ENCODE measurements at places on chromosomes 12 and 14. TPM values are rescaled to one million over a fixed set of nuclear protein-coding genes. Genes with fewer than 3 reads are reported as not detected.

- DNase-seq: no peak
- H3K4me3 ChIP-seq: no peak overlapping the region
- peaks cover 4% of the 10 kb centered on the region for H3K4me1 ChIP-seq
- no peaks in the 10 kb centered on the region for H3K36me3 ChIP-seq
- no peaks in the 10 kb centered on the region for H3K27me3 ChIP-seq
- no peak overlapping the region for H3K27ac ChIP-seq
Measured at GRCh38 chr12:69468237-69469026, 1.8 kb upstream of the FRS2 start.

DNA sequence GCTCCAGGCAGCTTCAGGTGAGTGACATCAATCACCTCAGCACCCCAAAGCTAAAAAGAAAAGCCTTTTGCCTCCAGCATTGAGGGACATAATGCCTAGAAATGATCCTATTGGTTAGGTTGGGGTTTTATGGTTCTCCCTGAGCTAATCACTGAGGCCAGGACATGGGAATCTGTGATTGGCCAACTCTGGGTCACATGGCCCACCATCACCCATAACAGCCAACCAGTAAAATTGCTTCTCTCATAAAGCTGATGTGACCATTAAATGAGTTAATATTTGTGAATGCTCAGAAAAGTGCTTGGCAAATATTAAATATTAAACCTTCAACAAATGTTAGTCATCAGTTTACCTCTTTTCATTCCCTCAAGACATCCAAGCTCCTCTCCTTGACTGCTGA lies 60.2 kb downstream of the TBX3 start:
- H3K27me3 ChIP-seq: no peaks in the 10 kb centered on the region
- H3K4me3 ChIP-seq: no peak overlapping the region
- DNase-seq: no peak
- H3K27ac ChIP-seq: no peak overlapping the region
- no peaks in the 10 kb centered on the region for H3K36me3 ChIP-seq

DNA sequence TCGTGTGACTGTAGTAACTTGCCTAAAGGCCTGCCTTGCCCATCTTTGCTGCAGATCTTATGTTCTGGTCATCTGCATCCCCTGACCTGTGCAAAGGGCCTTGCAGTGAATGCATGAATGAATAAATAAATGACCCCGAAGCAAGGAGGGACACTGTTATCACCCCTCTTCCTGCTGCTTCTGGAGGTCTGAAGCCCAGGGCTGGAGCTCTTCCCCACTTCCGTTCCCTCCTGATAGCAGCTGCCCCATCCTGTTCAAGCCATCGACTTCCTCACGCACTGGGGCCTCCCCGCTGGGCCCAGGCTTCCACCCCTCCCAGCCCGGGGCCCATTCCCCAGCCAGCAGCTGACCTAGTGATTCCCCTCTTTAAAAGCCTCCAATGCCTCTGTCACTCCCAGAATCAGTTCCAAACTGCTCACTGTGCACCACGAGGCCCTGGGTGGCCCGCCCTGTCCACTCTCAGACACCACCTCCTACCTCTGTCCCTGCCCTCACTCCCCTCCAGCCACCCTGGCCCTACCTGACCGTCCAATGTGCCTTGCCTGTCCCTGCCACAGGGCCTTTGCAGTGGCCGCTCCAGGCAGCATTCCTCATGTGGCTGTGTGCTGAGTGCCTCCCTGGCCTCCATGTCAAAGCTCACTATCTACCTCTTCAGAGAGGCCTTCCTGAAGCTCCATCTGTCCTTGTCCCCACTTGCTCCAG lies 78.6 kb downstream of the SCARB1 start:
- H3K36me3 ChIP-seq: no peaks in the 10 kb centered on the region
- no peak overlapping the region for H3K27ac ChIP-seq
- no peaks in the 10 kb centered on the region for H3K4me1 ChIP-seq
- H3K27me3 ChIP-seq: no peaks in the 10 kb centered on the region
- DNase-seq: no peak
- H3K4me3 ChIP-seq: no peak overlapping the region

DNA sequence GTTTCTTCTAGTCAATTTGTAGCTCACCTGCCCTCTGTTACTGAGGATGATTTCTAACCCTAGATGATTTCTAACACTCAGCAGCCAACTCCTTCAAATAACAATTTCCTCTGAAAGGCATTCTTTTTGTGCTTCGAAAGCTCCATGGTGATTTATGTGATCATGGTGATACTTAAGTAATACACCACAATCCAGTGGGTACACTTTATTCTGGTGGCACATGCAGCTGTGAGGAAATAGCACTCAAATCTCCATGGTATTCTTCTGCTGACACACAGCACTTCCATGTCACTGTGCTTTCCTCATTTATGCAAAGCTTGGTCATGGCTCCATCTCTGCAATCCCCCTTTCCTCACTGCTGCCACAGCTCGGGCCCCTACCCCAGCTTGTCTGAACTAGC lies 73.7 kb downstream of the PTPN21 start:
- no peaks in the 10 kb centered on the region for H3K36me3 ChIP-seq
- no peak for DNase-seq
- no peak overlapping the region for H3K4me3 ChIP-seq
- no peak overlapping the region for H3K27ac ChIP-seq

GRCh38 chr12:109444259-109444658 lies 32.8 kb downstream of the KCTD10 start:
- no peaks in the 10 kb centered on the region for H3K27me3 ChIP-seq
- no peak overlapping the region for H3K27ac ChIP-seq
- H3K4me3 ChIP-seq: no peak overlapping the region
- no peak for DNase-seq
- H3K36me3 ChIP-seq: no peaks in the 10 kb centered on the region

- no peak for DNase-seq
- no peak overlapping the region for H3K27ac ChIP-seq
- no peaks in the 10 kb centered on the region for H3K27me3 ChIP-seq
- no peaks in the 10 kb centered on the region for H3K36me3 ChIP-seq
- no peaks in the 10 kb centered on the region for H3K4me1 ChIP-seq
Measured at GRCh38 chr12:62328296-62328921, 68.2 kb downstream of the USP15 start.

The TNS2 gene
- 66.5 TPM for total RNA-seq

DNA sequence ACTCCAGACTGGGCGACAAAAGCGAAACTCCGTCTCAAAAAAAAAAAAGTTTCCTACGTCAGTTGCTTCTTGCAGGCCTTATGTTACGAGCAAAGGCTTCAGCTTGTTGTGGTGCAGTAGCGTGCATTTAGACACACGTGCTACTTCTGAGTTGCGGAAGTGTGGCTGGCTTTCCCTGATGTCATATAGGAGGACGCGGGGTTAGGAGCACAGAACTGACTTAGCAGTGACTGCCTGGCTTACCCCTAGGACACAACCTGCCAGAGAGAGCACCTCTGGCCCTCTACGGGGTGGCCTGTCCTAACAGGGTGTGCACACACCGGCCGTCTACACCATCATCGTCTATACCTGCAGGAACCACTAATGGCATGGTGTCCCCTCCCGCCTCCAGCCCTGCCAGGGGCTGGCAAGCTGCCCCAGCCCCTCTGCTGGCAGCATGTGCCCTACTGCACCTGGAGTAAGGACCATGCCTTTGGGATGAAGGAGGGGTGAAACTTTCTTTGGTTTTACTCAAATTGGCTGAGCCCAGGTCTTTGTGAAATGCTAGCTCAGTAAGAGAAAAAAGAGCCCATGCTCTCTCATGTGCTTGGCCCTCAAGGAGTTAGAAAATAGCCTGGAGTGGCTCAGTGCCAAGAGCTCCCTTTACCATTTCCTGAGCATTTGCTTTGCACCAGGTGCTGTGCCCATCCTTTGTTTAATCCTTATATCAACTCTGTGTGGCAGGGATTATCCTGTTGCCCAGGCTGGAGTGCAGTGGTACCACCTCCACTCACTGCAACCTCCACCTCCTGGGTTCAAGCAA lies 1.7 kb upstream of the GPR68 start:
- H3K27ac ChIP-seq: no peak overlapping the region
- H3K4me1 ChIP-seq: no peaks in the 10 kb centered on the region
- no peaks in the 10 kb centered on the region for H3K36me3 ChIP-seq
- DNase-seq: no peak
- no peak overlapping the region for H3K4me3 ChIP-seq
- no peaks in the 10 kb centered on the region for H3K27me3 ChIP-seq

DNA sequence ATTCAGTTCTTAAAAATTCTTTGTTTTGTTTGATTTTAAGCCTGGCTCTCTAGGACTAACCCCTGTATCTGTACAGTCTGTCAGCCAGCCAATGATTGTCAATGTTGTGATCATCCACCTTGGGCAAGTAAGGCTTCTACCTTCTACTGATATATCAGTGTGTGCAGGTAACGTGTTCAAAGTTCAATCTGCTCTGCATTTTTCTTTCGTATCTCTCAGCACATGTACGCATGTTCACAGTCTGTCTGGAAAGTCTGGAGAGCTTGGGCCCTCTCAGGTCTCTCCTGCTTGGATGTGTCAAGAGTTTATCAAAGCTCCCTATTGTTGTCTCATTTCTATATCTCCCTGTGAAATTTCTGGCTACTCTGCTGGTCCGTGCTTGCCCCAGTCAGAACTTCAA lies 138.6 kb upstream of the VRK1 start:
- no peaks in the 10 kb centered on the region for H3K4me1 ChIP-seq
- H3K4me3 ChIP-seq: no peak overlapping the region
- H3K27ac ChIP-seq: no peak overlapping the region
- no peak for DNase-seq
- H3K27me3 ChIP-seq: no peaks in the 10 kb centered on the region

DNA sequence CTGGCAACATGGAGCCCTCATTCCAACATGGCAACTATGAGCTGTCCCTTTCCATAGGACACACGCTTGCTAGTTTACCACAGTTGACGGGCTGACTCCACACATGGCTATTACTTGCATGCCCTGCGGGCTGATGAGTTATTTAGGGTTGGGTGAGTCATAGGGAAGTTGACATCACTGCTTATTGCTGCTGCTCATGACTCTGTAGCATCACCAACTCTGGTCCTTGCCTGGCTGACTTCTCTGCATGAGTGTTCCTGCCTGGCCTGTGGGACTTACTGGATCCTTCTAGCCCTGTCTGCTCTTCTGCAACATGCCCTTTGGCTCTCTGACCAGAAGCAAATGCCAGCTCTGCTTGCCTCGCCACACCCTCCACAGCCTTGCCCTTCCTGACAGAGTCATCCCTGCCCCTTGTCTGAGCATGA lies 199.5 kb downstream of the ANO6 start:
- DNase-seq: no peak
- H3K4me1 ChIP-seq: no peaks in the 10 kb centered on the region
- H3K27me3 ChIP-seq: no peaks in the 10 kb centered on the region
- H3K36me3 ChIP-seq: no peaks in the 10 kb centered on the region
- H3K27ac ChIP-seq: no peak overlapping the region

The PIWIL1 gene
- total RNA-seq: not detected

- no peak overlapping the region for H3K4me3 ChIP-seq
- no peaks in the 10 kb centered on the region for H3K36me3 ChIP-seq
- no peak overlapping the region for H3K27ac ChIP-seq
- no peaks in the 10 kb centered on the region for H3K4me1 ChIP-seq
- H3K27me3 ChIP-seq: no peaks in the 10 kb centered on the region
Measured at GRCh38 chr12:1122786-1123185, 131.8 kb downstream of the ERC1 start.

DNA sequence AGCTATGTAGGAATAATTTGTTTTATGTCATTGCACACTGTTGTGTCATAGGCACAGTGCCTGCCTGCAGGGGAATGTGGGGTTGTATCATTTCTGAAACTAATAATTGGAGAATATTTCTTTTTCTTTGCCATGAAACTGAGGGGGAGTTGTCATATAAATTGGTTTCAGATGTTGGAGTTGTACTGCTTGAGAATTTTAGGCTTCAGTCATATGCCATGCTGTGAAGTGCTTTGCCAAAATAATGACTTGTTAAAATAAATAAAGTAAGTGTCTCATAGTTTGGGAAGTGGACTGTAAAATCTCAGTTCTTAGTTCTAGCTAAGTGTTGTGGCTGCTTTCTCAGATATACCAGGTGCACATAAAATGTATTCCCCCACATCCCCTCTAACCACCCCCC lies 116.8 kb downstream of the DAAM1 start:
- no peak overlapping the region for H3K4me3 ChIP-seq
- H3K27ac ChIP-seq: no peak overlapping the region
- no peaks in the 10 kb centered on the region for H3K4me1 ChIP-seq
- H3K36me3 ChIP-seq: no peaks in the 10 kb centered on the region
- no peaks in the 10 kb centered on the region for H3K27me3 ChIP-seq
- DNase-seq: no peak

DNA sequence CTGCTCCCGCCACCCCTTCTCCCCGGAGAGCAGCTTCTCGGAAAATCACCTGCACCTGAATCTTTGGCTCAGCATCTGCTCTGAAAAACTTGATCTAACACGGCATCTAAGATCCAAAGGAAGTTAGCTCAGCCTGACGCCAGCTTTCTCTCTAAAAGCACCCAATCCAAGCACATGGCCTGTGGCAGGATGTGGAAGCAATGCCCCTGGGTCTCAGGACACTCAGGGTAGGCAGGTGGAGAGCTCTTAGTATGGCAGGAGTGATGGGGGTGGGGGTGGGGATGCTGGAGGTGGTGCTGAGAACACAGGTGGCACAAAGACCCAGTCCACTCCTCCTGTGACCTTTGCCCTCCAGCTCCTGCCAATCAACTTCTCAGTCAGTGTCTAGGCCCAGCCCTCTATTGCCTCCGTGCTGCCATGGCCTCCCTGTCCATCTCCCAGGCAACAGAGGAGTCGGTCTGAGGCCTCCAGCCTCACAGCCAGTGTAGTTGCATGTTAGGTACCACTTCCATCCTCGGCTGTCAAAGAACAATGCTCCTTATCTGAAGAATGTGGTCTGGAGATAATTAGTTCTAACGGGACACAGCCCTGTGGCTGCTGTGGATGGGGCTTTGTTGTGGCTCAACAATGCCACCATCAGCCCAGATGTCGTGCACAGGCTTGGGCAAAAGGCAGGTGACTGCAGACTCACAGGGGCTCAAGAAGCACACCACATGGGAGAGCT lies 180.0 kb upstream of the C14orf180 start:
- no peak overlapping the region for H3K27ac ChIP-seq
- DNase-seq: no peak
- H3K27me3 ChIP-seq: peaks cover 3% of the 10 kb centered on the region
- no peak overlapping the region for H3K4me3 ChIP-seq

DNA sequence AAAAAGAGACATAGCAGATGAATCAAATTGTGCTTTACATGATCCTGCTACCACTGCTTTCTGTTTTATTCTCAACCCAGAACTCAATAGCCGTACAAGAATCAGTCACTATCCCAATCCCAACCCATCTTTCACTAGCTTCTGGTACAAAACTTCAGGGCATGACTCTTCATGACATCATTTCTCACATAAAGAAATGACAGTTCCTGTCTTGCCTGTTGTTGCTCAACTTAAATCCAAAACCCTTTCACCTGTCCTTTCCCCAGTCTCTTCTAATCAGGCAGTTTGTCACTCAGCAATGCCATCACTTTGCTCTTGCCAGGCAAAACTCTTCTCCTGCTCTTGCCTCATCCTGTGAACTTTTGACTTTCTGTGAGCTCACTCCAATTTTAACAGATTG lies 962.8 kb downstream of the GALC start:
- no peak overlapping the region for H3K4me3 ChIP-seq
- no peak overlapping the region for H3K27ac ChIP-seq
- no peaks in the 10 kb centered on the region for H3K27me3 ChIP-seq
- no peaks in the 10 kb centered on the region for H3K4me1 ChIP-seq

Data from prostate gland (tissue), 2 donors.